ENCODE measurements at places on chromosomes 2 and 18.

- no peak for DNase-seq
Observed at GRCh38 chr2:36513661-36514060, 84.3 kb downstream of the FEZ2 start.

DNA sequence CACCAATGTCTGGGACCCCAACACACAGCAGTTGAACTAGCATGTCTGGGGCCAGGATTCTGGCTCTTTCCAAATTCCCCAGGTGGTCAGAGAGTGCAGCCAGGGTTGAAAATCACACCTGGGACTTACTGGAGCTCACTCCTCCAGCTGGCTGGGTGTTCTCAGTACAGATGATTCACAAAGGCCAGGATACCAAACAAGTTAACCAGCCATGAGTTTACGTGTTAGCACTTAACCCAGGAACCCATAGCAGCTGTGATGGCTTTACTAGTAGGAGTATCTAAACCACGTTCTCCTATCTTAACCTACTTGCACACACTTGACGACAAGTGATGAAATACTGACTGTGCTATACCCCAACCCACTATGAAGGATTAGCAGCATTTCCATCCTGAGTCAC, 222.8 kb downstream of the FBXO15 start:
- DNase-seq = no peak

DNA sequence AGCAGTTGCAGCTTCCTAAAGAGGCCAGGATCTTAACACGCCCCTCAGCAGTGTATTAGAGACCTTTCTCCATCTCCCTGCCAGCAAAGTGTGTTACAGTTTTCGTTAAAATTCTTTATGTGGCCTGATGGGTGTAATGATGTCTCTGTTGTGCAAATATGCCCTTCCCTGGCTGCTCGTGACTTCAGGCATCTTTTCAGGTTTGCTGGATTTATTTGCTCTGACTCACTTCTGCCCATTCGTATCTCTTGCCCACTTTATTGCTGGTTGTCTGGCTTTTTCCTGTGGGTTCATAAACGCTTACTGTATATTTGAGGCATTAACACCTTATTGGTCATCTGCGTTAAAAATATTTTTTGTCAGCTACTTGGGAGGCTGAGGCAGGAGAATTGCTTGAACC, 134.5 kb downstream of the ASB1 start:
- DNase-seq = no peak

DNA sequence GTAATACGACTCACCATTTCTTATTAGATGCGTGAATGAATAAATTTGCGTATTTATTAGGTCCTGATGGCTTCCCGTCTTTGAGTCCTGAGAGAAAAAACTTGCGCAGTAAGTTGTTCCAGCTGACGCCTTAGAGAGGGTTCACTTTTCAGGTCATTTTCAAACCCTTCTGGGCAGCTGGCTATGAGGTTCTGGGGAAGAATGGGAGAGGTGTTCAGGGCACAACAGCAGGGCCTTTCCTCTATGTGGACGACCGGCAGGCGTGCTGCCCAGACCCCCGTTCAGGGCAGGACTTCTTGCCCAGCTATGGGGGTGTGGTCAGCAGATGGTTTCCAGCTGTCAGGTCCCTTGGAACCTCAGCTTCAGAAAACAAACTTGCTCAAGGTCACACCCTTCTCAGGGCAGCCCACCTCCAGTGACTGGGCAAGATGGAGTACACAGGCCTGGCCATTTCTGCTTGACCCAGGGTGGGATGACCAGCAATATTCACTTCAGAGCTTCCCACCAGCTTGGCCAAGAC, 61.1 kb upstream of the TNP1 start:
- no peak for DNase-seq

DNA sequence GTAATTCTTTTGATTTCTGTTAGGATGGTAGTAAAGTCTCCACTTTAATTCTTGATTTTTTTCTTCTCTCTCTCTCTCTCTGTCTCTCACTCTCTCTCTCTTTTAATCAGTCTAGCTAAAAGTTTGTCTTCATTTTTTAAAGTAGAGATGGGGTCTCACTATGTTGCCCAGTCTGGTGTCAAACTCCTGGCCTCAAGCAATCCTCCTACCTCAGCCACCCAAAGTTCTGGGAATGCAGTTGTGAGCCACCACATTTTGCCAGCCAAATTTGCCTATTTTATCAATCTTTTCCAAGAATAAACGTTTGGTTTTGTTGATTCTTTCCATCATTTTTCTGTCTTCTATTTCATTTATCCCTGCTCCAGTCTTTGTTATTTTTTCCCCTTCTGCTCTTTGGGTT, 23.9 kb upstream of the ACOXL start:
- no peak for DNase-seq

GRCh38 chr18:79747156-79747845, 50.4 kb upstream of the KCNG2 start:
- peak; percentile 65 for DNase-seq

DNA sequence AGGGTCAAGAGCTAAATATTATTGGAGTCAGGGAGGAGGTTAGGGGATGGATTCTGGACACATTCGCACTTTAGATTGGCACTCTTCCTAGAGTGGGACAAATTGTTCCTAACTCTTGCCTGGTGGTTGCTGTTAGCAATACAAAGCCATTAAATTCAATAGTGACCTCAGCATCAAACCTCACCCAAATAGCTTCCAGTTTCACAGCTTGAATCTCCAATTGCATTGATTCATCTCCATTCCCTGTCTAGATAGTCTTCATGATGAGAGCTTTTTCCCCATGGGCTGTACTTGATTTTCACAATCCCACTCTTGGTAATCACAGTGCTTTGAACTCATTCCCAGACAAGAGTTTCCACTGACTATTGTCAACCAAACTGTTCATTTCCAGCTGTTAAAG, 585.9 kb upstream of the SYT4 start:
- DNase-seq = no peak

DNA sequence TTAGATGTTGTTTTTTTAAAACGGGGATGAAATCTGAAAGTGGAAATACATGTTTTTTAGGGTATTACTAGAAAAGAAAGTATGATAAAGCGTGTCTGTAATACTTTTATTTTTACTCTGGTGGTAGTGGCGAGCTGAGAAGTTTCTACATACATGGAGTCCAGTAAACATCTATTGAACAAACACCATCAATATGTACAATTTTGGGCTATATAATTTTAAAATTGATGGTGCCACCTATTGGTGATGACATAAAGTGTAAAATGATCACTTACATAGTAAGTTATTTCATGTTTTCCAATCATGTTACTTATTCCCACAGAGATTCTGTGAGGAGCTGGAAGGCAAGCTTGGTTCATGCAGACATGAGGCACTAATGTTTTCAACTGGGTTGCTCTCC, 31.5 kb upstream of the NFE2L2 start:
- no peak for DNase-seq

GRCh38 chr18:22179174-22179573, 9.8 kb downstream of the GATA6 start:
- DNase-seq = no peak
